ENCODE measurements at places on chromosomes 2 and 18. TPM values are rescaled to one million over a fixed set of nuclear protein-coding genes. Genes with fewer than 3 reads are reported as not detected.

ALKAL2 gene
- total RNA-seq = 0.22 TPM

GPR35 gene
- 0.65 TPM for total RNA-seq

C2orf78 gene
- total RNA-seq = not detected

GPBAR1 gene
- 0.26 TPM for total RNA-seq

LINC00305 gene
- total RNA-seq = not detected

RNU2-63P gene
- not detected for total RNA-seq

UPP2 gene
- total RNA-seq = 0.13 TPM

EMILIN1 gene
- total RNA-seq = 113 TPM

KLHL41 gene
- total RNA-seq = 0.91 TPM

BAZ2B gene
- total RNA-seq = 67.2 TPM

TTN gene
- total RNA-seq = 0.13 TPM

PCARE gene
- total RNA-seq = not detected

BOD1L2 gene
- not detected for total RNA-seq

DCC gene
- total RNA-seq = 0.13 TPM

MGAT4A gene
- total RNA-seq = 1.2 TPM

C2orf81 gene
- 1.7 TPM for total RNA-seq

M1AP gene
- total RNA-seq = 0.43 TPM

SH3BP4 gene
- 44.9 TPM for total RNA-seq

RAMP1 gene
- total RNA-seq = 6.8 TPM

NYAP2 gene
- not detected for total RNA-seq

TNFAIP6 gene
- total RNA-seq = 572 TPM

CFC1 gene
- not detected for total RNA-seq

FBXO41 gene
- 1.4 TPM for total RNA-seq

SIX2 gene
- 41.8 TPM for total RNA-seq

KCNG2 gene
- not detected for total RNA-seq

ZBTB7C gene
- total RNA-seq = 2.5 TPM

VAMP5 gene
- total RNA-seq = 30.2 TPM

FKBP7 gene
- 48.2 TPM for total RNA-seq

ASXL3 gene
- total RNA-seq = not detected

SLC5A7 gene
- total RNA-seq = not detected

TPO gene
- not detected for total RNA-seq

SULT1C2 gene
- 0.91 TPM for total RNA-seq

FAHD2B gene
- total RNA-seq = 9.3 TPM

DTNA gene
- 1.8 TPM for total RNA-seq

BMPR2 gene
- total RNA-seq = 57.2 TPM

REG3A gene
- total RNA-seq = not detected

RIT2 gene
- not detected for total RNA-seq
